ENCODE measurements at places on chromosomes 2 and 18.

DNA sequence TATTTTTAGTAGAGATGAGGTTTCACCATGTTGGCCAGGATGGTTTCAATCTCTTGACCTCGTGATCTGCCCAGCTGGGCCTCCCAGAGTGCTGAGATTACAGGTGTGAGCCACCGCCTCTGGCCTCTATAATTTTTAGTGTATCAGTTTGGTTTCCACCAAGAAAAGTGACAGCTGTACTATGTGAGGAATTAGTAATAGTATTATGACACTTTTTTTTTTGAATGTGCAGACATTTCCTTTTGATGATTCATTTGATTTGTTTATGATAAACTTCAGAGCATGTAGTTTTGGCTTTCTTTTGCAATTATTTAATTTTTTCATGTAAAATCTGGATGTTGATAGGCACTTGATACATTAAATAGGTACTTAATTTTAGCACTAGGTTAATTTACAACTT, 61.5 kb downstream of the PTPN4 start:
- DNase-seq: no peak

GRCh38 chr18:40810372-40810771, 1144.7 kb upstream of the PIK3C3 start:
- DNase-seq: no peak

DNA sequence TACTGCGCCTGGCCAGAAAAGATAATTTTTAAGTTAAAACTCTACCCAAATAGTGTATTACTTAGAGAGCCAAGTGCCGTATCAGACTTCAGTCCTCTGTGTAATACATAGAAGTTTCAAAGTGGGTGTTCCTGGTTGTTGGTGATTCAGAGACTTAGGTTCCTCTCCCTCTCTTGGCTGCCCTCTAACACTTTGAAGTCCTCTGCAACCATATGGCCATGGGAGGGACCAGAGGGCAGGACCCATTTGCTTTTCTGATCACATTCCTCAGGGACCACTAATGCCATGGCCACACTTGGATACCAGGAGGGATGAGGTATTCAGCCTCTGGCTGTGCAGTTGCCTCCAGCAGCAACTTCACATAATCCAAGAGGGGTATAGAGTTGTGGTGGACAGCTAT, 131.5 kb downstream of the CAPN13 start:
- DNase-seq: no peak

DNA sequence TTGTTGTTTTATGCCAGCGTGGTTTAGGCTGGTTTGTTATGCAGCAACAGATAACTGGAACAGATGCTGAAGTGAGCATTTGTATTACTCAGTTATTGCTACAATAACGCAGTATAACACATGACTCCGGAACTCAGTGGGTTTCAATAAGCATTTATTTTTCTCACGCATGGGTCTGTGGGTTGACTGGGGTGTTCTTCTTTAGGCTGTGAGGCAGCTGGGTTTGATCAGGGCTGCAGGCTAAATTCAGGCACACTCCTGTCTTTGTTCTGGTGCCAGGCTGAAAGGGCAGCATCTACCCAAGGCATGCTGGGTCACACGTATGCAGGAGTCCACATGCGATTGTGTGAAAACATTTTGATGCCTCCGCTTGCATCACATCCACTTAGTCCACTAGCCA, 3.8 kb upstream of the SLC1A4 start:
- DNase-seq: no peak

DNA sequence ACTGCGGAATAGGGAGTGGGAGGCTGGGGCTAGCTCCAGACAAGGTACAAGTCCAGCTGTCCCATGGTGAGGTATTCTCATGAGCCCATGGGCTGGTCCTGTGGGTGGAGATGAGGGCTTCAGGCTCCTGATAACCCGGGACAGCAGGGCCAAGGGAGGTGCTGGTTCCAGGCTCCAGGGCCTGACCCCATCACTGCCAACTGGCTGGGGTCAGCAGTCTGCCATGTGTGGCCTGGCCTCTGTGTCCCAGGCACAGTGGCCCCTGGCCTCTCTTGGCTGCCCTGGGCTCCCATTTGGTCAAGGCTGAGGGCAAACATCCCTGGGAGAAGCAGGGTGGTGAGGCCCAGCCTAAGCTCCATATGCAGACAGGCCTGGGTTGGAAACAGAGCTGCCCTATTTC, 966 bp upstream of the OXER1 start:
- DNase-seq: no peak

DNA sequence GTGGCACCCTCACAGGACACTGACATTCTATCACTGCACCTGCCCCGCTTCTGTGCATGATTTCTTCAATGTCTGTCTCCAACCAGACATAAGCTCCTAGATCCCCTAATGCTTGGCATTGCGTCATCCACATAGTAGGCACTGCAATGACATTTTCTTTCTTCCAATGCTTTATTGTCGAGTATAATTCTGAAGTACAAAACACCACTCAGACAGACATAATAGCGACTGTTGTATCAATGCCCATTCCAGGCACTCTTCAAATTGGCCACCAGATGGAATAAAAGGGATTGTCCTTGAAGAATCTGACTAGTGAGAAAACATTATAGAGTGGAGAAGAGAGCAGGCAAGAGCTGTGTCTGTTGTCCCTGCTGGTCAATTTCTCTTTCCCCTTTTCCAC, 89.0 kb downstream of the LPIN1 start:
- DNase-seq: no peak

DNA sequence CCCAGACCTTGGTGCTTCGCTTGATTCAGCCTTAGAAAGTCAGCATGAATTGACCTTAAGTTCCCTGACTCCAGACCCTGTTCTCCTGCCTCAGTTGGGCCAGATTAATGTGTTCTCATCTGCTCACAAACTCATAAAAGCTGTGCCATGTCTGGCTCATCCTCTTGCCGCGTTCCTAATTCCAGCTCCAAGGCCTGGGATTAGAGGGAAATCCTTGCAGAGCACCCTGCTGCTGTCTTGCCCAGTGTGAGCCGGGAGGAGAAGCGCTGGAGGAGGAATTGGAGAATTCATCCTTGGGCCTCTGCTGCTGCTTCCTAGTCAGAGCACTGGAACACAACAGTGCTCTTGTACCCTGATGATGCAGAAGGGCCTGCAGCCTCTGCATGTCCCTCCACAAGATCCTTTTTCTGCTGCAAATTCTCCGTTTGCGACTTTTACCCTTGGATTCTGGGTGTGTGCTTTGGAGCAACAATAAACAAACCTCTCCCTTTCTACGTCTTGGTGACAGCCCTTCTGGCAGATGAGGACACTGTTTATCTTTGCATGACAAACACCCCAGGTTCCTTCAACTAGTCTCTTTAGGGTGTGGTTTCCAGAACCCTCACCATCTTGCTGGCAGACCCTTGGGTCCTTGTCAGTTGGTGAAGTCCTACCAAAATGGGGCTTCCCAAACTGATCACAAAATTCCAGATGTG, 46.9 kb upstream of the CNGA3 start:
- no peak for DNase-seq

- DNase-seq: no peak
Measured at GRCh38 chr2:170345607-170346006, 167.7 kb downstream of the MYO3B start.

DNA sequence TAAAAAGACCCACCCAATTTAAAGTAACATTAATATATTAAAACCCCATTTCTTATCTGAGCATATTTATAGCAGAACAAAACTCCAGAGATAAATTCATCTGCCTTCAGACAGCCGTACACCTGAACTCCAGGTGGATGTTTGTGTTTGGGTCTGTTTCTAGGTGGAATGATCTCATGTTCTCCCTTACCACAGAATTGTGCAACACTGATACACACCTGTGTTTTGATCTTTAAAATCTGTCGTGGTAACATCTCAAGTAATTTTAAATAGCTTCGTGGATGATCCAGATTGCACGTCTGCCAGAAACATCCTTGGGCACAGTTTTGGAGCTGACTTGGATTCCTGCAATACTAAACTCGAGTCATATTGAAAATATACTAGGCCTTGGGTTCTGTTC, 207.5 kb upstream of the FOSL2 start:
- no peak for DNase-seq

GRCh38 chr2:112688086-112688880, 32.5 kb upstream of the NT5DC4 start:
- DNase-seq: no peak

GRCh38 chr2:68366083-68366560, 1.0 kb downstream of the PLEK start:
- no peak for DNase-seq

- DNase-seq: no peak
Measured at GRCh38 chr2:220503431-220503830, 876.0 kb downstream of the SLC4A3 start.

DNA sequence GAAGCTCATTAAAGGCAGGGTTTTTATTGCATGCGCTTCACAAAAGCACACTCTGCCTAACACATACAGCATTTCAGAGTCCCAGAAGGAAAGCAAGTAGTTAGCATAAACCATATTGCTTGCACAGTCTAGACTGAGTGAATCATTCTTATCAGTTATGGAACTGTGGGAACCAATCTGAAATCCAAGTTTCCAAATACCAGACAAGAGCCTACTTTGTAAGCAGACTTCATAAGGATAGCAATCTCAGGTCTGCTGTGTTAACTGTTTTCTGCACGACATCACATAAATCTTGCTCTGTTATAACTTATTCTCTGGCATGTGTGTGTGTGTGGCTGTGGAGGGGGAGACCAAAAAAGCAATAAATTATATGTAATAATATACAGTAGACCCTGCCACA, 608.1 kb upstream of the REG3G start:
- DNase-seq: no peak

DNA sequence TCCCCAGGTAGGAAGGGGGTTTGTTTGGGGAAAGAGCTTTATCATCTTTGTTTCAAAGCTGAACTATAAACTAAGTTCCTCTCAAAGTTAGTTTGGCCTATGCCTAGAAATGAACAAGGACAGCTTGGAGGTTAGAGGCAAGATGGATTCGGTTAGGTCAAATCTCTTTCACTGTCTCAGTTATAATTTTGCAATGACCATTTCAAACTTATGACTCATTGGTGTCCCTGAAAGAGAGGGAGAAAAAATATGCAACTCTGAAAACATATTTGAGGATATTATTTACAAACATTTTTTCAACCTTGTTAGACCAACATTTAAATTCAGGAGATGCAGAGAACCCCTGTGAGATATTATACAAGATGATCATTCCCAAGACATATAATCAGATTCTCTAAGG, 95.7 kb downstream of the EFEMP1 start:
- no peak for DNase-seq

DNA sequence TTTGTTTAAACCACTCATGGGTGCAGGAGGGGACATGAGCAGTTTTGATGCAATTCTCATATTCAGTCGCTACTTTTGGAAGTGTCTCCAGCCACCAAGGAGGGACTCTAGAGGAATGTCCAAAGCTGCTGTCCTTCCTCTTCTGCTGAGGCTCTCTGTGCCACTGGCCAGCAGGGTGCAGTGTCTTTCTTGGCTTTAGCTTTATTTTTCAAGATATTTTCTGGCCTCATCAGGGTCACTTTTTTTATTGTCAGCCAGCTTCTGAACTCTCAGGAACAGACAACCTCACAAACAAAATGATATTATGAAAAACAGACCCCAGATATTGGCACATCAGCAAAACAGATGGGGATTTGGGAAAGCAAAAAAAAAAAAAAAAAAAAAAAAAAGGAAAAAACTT, 289.3 kb upstream of the ZSWIM2 start:
- no peak for DNase-seq
